ENCODE measurements at places on chromosomes 2 and 18.
A peak's percentile ranks its signal among the peaks of the same experiment; 100 is the strongest.

DNA sequence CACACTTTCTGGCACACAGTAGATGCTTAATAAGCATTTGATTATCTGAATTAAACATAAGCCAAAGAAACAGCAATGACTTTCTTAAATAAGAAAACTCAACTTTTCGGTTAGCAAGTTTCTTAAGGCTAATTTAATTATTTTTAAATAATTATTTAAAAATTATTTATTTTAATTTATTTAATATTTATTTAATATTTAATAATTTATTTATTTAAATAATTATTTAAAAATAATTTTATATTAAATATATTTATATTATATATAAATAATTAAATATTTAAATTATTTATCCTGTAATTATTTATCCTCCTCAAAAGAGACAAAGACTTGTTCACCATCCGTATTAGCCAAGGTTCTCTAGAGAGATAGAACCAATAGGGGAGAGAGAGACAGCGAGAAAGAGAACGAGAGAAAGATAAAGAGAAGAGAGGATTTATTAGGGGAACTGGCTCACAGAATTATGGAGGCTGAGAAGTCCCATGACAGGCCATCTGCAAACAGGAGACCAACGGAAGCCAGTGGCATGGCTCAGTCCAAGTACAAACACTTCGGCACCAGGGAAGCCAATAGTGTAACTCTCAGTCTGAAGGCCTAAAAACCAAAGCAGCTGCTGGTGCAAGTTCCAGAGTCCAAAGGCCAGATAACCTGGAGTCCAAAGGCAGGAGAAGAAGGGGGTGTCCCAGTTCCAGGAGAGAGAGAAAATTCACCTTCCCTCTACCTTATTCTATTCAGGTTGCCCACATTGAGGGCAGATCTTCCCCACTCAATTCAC lies 125.3 kb downstream of the METTL8 start:
- DNase-seq: no peak

DNA sequence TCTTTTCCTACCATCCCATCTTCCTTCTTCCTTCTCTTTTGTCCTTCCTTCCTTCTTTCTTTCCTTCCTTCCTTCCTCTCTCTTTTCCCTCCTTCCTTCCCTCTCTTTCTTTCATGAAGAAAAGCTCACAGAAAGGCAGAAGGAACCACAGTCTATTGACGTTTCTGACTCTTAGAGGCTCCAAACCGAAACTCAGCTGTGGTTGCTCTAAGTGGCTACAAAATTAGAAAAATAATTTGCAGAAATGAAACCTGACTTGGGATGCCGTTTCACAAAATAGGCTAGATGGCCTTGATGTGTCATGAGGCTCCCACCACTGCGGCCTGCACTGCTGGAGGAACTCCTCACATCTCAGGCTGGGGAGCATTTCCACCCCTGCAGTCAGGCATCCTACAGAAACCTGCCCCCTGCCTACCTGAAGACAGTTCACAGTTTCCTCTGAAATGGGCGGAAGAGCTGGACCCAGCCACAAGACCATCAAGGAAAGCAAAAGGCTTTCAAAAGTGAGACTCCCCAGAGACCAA lies 165.6 kb downstream of the SMAD7 start:
- DNase-seq: peak; percentile 40

GRCh38 chr2:101858910-101859309 lies 132.8 kb upstream of the IL1R2 start:
- no peak for DNase-seq

DNA sequence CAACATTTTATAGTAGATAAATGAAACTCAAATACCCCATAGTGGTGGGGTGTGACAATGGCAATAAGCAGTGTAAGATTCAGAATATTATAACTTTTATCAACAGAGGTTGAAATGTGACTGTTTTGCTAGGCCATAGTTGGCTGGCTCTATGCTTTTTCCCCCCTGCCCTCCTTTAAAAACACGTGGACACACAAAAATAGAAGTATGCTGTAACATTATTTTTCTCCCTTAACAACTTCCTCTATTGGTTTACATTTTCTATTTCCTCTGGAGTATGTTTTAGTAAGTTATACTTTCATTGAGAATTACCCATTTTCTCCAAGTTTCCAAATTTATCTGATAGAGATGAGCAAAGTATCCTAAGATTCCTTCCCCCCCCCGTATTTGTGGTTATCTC lies 31.1 kb downstream of the NDUFAF7 start:
- no peak for DNase-seq

GRCh38 chr2:72198532-72199241 lies 51.0 kb upstream of the CYP26B1 start:
- no peak for DNase-seq

All from CD4-positive, alpha-beta T cell treated with Interleukin-2 at 100 ng/mL for 4 hours (primary cell).